SW480 (cell line): ENCODE measurements at places on chromosomes 3 and 15.

GRCh38 chr15:71443538-71443937 lies 328.3 kb downstream of the THSD4 start:
- peak; percentile 18 for DNase-seq

GRCh38 chr15:52006702-52007340 lies 12.2 kb upstream of the MAPK6 start:
- no peak for DNase-seq

GRCh38 chr3:102034639-102035451 lies 185.5 kb downstream of the NFKBIZ start:
- DNase-seq: no peak

- no peak for DNase-seq
Observed at GRCh38 chr3:187850258-187850921, 105.1 kb upstream of the BCL6 start.

DNA sequence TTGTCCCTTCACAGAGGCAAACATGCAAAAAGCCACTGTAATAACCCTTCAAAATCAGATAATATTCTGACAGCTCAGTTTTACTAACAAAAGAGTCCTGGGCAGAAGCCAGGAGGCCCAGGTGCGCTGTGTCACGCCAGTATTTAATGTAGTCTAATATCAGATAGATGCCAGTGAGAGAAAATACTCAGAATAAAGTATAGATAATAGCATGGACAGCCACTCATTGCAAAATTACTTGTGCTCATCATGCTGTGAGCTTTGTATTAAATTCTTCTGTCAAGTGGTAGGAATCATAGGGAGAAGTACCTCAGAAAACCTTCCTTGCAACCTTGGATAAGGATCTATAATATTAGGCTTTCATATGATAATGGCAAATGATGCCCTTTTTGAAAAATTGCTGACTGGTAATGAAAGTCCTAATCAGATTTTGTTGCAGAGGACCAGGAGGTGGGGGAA lies 1154.3 kb downstream of the ROBO1 start:
- no peak for DNase-seq

DNA sequence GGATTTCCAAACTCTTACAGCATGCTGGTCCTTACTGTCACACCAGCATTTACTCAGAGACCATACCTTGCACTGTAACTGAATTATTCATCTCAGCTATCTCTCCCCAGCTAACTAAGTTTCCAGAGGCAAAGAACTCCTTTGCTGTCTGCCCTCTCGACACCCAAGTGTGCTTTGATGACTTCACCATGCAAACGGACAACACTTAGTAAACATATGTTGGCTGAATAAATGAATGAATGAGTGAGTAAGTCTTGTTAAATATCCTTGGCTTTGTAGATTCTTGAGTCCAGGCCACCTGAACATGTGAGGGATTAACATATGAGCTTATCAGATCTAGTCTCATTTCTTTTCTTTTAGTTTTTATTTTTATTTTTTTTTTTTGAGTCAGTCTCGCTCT lies 138.2 kb downstream of the PLD1 start:
- no peak for DNase-seq

DNA sequence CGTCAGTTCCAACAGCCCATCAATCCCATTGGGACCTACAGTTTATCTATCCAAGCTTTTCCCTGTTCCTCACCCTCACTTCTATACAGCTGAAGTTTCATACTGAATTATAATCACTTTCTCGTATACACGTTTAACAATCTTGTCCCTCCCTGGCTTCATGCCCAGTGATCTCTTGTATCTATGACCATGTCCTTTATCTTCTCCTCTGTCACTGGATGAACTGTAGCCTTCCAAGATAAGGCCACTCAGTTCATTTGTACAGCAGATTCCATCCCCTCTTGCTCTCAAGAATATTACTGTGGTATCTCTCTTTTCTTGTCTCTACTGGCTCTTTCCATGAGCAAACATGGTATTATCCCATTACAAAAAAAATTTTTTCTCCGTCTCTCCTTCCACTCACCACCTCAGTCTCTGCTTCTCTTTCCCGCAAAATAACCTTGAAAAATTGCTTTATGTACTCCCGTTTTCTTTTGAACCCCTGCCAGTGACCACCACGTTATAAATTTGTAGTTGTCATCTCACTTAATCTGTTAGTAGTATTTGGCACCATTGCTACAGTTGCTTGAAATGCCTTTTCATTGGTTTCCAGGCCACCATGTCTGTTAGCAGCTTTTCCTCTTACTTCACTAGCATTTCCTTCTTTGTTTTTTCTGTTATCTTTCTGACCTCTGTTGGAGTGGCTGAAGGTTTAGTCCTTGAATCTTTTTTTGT lies 9.4 kb downstream of the CTNNB1 start:
- no peak for DNase-seq

- DNase-seq: peak; percentile 76
Observed at GRCh38 chr15:88621789-88622604, 857 bp downstream of the AEN start.

- no peak for DNase-seq
Observed at GRCh38 chr3:89287902-89288508, 180.6 kb downstream of the EPHA3 start.

GRCh38 chr15:65289261-65289854 lies 2.7 kb upstream of the PARP16 start:
- DNase-seq: no peak

DNA sequence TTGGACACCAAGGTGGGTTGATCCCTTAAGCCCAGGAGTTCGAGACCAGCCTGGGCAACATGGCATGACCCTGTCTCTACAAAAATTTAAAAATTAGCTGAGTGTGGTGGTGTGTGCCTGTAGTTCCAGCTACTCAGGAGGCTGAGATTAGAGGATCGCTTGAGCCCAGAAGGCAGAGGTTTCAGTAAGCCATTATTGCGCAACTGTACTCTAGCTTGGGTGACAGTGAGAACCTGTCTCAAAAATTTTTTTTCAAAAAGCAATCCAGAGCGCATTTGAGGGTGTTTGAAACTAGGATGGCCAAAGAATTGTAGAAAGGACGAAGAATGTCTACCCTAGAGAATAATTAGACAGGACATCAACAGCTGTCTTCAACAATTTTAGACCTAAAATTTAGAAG lies 103.4 kb downstream of the STAC start:
- no peak for DNase-seq

DNA sequence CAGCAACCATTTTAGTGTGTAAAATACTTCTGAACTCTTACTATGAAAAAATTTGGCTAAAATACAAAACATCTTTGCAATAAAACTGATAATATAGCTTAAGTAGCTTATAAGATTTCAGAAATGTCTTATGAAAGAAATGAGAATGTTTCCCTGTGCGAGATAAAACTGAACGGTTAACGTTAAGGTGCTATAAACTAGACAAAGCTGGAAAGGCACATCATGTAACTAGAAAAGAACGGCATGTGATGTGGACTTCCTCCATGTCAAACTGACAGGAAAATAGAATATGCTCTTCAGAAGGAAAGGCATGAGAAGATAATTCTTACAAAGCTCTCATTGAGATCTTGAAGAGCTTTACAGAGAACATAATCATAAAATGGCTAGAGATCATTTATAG lies 36.5 kb downstream of the NCK1 start:
- DNase-seq: no peak

- no peak for DNase-seq
Observed at GRCh38 chr3:101261506-101261905, 58.9 kb downstream of the IMPG2 start.

DNA sequence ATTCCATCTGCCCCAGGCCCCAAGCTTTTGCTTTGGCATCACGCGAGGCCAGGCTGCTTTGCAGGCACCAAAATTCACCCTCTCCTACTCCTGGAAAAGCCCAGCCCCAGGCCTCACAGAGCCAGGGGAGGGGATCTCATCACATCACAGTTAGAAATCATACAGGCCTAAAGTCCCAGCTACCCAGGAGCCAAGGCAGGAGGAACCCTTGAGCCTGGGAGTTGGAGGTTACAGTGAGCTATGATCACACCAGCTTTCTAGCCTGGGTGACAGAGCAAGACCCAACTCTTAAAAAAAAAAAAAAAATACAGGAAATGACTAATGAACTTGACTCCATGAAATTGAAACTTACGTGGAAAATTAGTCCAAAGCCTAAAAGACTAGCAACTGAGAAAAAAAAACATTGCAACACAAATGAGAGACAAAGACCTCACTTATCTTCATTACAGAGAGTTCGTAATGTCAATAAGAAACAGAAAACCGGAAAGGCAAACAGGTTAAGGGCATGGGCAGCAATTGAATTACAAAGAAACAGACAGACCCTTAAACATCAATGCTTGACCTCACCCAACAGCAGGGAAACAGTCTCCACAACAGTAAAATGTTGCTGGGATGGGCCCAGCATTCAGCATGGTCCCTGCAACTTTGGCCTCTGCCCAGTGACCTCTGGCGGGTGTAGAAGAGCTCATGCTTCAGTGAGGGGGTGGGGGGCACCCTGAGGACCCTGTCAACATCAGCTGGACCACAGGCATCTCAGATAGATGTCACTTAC lies 151.5 kb downstream of the LRRK1 start:
- DNase-seq: no peak

GRCh38 chr3:134798681-134799311 lies 3.7 kb downstream of the EPHB1 start:
- no peak for DNase-seq

DNA sequence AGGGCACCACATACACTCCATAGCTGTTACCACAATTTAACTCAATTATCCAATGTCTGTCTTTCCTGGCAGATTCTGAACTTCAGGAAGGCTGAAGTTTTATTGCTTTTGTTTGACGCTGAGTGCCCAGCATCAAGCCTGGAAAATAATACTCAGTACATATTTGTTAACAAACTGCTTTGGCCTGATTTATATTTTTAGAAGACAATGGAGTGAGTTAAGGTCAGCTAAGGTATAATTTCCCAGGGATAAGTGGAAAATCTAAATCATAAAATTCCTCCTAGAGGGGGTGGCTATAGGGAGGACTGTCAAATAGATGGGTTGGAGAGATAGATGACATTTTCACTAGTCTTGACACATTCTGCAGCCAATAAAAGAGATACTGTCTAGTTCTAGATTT lies 659.4 kb upstream of the ADAMTS9 start:
- DNase-seq: no peak

GRCh38 chr15:38707802-38708671 lies 143.4 kb upstream of the RASGRP1 start:
- peak; percentile 38 for DNase-seq

- no peak for DNase-seq
Observed at GRCh38 chr15:99476413-99477222, 89.2 kb upstream of the MEF2A start.

DNA sequence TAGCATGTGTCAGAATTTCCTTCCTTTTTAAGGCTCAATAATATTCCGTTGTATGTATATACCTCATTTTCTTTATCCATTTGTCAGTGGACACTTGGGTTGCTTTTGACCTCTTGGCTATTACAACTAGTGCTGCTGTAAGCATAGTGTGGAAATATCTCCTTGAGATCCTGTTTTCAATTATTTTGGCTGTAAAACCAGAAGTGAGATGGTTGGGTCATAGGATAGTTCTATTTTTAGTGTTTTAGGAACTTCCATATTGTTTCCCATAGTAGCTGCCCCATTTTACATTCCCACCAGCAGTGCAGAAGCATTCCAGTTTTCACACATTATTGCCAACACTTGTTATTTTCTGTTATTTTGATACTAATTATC lies 70.4 kb upstream of the C15orf39 start:
- no peak for DNase-seq

DNA sequence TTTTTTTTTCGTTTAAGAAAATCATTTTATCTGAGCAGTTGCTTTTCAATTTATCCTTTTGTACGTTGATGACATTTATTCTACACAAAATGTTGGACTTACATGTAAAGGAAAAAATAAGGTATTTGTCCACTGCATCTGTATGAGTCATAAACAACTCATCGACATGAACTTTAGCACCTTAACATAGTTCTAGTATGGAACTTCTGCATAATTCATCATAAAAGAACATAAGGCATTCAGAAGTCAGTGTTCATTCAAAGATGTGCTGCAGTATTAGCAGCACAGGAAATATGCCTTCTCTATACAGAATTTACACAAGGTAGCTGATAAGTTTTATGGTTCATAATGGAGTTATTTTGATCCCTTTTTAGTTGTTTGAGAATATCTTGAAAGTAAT lies 801.6 kb downstream of the CADM2 start:
- peak; percentile 0 for DNase-seq

DNA sequence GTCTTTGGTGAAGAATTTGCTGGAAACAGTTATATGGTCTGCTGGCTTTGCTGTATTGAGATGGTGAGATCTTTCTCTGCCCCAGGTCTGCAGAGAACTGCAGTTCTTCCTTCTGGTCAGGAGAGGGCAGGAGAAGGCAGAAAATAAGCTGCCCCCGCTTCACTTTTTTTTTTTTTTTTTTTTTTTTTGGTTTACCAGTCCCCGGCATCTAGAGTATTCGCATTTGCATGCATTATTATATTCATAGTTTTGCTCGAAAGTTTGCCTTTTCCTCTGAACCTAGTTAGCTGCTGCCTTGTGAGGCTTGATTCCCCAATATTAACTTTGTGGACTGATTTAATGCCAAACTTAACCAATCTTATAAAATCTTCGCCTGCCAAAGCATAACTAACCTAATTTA lies 10.6 kb upstream of the PARL start:
- DNase-seq: peak; percentile 64

DNA sequence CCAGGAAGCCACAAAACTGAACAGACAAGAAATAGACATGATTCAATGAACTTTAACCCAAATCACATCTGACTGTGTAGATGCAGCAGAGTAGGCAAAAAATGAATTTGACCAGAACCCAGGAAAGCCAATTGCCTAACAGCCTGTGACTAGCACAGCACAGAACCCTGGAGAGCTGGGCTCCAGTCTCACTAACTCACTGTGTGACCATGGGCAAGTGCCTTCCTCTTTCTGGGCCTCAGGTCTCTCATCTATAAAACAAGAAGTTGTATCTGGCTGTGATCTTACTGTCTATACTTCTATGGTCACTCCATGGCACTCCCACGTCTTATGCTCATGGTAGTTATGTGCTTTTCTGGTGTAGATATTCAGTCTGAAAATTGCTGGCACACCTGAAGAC lies 48.1 kb upstream of the USP3 start:
- DNase-seq: no peak

- no peak for DNase-seq
Observed at GRCh38 chr3:112822064-112823055, 24.3 kb downstream of the CD200R1L start.

DNA sequence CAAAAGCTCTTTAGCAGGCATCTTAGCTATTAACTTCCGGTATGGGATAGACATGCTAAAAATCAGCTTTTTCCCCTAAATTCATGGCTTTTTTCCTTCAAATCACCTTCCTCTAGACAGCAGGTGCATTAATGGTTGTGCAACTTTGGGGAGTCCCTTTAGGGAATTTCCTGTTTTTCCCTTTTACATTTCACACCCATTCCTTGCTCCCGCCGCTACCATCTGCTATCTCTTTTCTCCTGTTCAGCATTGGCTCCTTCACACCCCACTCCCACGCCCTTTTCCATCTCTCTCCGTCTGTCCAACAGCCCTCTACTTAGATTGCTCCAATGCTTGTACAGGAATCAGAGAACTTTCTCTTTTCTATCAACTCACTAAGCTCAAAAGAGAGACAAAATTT lies 43.4 kb downstream of the FEZF2 start:
- no peak for DNase-seq

DNA sequence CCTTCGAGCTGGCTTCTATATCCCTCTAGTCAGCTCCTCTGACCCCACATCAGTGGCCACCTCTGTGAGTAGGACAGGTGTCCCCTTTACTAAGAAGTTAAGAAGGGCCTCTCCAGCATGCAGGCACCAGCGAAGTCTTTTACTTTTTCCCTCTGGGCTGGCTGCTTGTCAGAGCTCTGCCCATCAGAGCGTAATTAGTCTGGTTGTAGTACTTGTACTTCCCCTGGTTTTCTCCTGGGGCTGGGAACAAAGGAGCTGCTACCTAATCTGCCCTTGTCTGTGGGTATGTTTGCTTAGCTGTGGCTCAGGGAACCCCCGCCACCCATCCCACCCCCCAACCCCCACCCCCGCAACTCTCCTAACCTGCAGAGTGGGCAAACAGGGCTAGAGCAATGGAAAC lies 27.4 kb upstream of the ALPK3 start:
- no peak for DNase-seq
